ENCODE measurements at places on chromosomes 1 and 21.
A peak's percentile ranks its signal among the peaks of the same experiment; 100 is the strongest.

- no peak for DNase-seq
Measured at GRCh38 chr1:34696981-34697380, 57.9 kb upstream of the GJB5 start.

DNA sequence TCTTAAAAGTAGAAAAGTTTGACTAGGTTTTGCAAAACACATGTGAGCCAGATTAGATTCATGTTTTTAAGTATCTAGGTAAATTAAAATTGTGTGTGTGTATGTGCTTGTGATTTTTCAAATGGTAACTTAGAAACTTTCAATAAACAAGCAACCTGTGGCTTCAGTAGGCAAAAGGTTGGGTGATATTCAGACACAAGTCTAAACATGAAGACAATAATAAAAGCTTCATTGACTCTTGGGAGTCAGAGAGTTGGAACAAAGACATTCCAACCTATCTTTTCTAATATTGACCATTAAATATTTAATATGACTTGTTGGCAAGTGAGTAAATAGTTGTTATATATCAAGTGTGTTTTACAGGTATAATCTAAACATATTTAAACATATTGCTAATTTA, 1049.6 kb upstream of the ADGRL4 start:
- no peak for DNase-seq

DNA sequence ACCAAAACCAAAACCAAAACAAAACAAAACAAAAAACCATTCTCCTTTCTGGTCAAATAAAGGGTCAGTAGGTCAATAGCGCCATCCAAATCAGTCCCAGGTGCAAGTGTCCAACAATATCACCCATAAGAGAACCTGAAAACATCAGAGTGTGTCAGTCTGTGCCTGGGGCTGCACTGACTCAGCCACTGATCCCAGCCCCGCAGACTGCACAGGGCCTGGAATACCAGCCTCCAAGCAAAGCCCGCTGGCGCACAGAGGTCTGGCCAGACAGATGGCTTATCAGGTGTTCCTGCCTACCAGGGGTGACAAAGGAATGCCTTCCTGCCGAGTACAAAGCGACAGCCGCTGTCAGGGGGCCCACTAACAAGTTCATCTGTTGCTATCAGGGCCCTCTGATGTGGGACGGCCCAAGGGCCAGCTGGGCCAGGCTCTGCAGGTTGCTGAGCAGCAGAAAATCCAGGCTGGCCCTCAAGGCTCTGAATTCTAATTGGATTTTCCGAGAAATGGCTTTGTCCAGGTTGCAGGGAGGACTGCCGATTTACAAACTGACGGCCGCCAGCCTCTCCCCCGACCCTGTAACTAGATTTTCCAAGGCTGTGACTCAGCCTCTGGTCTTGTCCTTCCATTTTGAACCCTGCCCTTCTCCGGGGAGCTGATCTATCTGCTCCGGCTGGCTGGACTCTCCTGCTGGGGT, 13.7 kb upstream of the TMEM51 start:
- DNase-seq, result peak; percentile 68

GRCh38 chr1:6265151-6265550, 4.3 kb upstream of the GPR153 start:
- no peak for DNase-seq

GRCh38 chr1:66769512-66770229, 17.4 kb downstream of the DYNLT5 start:
- DNase-seq, result no peak

DNA sequence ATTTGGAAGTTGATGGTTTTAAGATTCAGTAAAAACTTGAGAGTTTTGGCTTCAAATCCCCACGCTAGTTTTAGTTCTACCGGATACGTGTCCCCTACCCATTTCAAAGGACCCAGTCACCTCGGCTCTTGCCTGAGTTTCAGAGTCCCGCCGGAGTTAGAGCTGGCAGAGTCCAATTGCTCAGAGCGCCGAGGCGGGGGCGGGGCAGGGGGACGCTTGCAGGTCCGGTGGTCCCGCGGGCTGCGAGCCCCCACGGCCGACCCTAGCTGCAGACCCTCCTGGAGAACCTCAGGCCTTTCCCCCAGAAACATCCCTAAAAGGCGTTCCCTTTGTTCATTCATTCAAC, 765 bp upstream of the VPS45 start:
- peak; percentile 14 for DNase-seq

GRCh38 chr1:115526900-115527299, 114.9 kb upstream of the VANGL1 start:
- DNase-seq, result no peak

GRCh38 chr1:169214598-169214997, 108.1 kb downstream of the ATP1B1 start:
- DNase-seq, result no peak

DNA sequence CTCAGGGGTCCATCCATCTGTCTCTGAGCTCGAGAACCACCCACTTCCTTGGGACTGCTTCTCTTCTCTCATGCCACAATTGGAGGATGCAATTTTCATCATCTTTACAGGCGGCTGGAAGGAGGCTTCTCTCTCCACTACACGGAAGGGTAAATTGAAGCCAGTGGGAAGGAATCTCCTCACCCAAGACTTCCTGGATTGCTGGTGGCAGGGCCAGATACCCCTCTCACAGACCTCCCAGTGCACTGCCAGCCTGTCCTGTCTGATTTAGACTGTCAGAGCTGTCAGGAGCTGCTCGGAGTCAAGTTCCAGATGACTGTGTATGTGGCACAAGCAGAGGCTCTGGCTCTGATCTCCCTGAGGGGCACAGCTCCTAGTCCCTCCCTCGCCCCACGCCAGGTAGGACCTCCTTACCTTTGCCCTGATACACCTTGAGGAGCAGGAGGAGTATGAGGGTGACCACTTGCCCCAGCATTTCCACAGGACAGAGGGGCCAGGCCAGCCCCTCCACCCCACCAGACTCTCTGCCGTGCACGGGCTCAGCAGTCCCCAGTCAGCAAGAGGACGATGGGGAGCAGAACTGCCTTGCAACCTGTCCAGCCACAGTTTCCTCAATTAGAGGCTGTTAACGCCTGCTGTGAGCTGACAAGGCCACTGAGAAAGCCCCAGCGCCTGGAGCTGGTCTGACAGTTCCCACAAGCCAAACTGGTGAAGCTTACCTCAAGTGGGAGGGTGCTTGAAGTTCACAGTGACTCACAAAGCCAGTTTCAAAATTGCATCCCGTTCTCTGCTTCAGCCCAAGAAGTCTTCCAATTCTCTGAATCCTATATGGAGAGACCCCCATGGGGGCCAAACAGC, at the start of gene CD244:
CD244 (minus strand) TSS at position 685 of the 858 bp plus-strand sequence; CDS start at position 475, 210 bp downstream.
- DNase-seq, result no peak

- DNase-seq, result peak; percentile 91
Measured at GRCh38 chr1:65820983-65821382, 28.3 kb downstream of the PDE4B start.

- no peak for DNase-seq
Measured at GRCh38 chr1:228306275-228307217, 98.7 kb downstream of the OBSCN start.

- DNase-seq, result no peak
Measured at GRCh38 chr1:110007046-110007830, 22.7 kb downstream of the AHCYL1 start.

DNA sequence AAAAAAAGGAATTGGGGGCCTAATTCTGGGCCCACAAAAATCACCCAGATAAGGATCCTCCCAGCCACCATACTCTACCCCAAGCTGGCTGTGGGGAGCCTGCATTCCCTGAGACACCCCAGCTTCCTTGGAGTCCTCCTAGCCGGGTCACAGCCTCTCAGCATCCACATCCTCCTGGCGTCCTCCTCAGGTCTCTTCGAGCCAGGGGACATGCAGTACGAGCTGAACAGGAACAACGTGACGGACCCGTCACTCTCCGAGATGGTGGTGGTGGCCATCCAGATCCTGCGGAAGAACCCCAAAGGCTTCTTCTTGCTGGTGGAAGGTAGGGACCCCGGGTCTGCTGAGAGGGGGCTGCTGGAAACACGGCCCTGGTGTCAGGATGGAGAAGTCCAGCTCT, 64.3 kb downstream of the ALPL start:
- DNase-seq, result no peak

DNA sequence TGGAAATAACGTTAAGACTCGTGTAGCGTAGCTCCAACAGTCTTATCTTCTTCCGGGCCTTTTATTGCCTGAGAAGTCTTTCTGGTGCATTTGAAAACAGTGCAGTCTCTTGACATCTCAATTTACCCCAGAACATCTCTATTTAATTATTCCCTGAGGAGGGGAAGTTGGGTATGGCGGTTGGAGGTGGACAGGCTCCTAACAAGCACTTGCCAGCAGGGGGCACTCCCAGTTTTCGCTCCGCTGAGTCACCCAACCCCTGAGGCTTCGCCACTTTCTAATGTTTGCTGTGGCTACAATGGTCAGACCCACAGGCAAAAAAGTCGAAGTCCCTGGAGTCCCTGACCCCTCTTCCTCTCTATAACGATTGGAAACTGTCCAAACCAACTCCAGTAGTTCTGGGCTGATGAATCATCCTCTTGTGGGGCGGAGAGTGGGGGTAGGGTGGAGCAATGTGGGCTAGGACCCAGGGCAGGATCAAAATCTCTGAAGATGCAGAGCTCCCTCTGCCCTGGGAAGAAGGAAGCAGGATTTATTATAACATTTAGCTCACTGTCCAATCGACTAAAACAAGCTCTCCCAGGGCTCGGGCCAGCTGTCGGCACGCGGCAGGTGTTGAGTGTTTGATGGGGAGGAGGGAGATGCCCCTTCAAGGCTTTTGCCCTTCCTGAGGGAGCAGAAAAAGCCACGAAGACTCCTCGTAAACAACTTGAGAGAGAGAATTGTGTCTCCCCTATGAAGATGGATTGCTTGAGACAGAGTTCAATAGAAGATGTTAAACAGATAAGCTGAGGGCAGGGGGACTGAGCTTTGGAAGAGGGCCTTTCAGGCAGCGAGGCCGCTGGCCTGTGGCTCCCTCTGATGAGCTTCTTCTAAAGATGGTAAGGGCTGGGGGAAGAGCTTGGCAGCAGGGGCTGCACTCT, 85.7 kb downstream of the BRINP2 start:
- peak; percentile 66 for DNase-seq

DNA sequence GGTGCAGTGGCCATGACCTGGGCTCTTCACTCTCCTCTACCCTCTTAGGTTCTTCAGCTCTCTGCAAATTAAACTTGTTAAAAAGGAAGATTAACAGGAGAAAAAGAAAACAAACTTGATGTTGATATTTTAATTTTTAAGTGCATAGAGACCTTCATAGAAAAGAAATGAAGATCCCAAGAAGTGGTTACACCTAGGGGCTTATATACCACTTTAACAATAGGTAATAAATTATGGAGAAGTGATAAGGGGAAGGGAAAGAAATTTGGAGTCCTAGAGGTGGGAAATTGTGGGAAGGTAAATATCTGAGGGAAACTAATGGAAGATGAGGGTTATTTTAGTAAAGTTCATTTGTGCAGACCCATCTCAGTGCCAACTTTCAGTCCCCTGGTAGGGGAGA, 16.5 kb upstream of the TFF3 start:
- no peak for DNase-seq

GRCh38 chr1:165253818-165254254, 102.7 kb downstream of the LMX1A start:
- no peak for DNase-seq

GRCh38 chr1:155831279-155831976, 25.6 kb downstream of the GON4L start:
- DNase-seq, result no peak

GRCh38 chr1:21319447-21320407, 29.5 kb upstream of the ECE1 start:
- no peak for DNase-seq

DNA sequence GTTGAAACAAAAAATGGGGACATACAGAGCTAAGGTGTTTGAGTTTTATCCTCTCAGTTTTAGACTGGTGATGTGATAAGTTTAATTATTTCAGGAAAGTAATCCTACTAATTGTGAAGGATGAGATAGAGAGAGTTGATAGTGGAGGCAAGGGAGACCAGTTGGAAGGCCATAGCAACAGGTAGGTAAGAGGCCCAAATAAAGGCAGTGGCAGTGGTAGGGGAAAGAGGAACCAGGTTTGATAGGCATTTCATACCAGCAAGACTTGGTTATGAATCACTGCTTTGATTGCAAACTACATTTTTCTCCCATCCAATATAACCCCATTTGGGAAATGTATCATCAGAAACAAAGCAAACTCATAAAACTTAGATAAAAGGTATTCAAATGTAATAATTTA, 63.1 kb upstream of the SH3GLB1 start:
- DNase-seq, result no peak

- DNase-seq, result no peak
Measured at GRCh38 chr1:186564582-186564981, 103.7 kb upstream of the PDC start.

GRCh38 chr1:116878804-116879477, 30.8 kb upstream of the PTGFRN start:
- DNase-seq, result no peak

- peak; percentile 99 for DNase-seq
Measured at GRCh38 chr21:14382835-14383595, at the start of gene HSPA13. TSS of gene HSPA13 (minus strand) at chr21:14383146. CDS start at chr21:14383119, 27 bp downstream.

- DNase-seq, result no peak
Measured at GRCh38 chr1:13628711-13629110, 45.1 kb downstream of the PDPN start.

DNA sequence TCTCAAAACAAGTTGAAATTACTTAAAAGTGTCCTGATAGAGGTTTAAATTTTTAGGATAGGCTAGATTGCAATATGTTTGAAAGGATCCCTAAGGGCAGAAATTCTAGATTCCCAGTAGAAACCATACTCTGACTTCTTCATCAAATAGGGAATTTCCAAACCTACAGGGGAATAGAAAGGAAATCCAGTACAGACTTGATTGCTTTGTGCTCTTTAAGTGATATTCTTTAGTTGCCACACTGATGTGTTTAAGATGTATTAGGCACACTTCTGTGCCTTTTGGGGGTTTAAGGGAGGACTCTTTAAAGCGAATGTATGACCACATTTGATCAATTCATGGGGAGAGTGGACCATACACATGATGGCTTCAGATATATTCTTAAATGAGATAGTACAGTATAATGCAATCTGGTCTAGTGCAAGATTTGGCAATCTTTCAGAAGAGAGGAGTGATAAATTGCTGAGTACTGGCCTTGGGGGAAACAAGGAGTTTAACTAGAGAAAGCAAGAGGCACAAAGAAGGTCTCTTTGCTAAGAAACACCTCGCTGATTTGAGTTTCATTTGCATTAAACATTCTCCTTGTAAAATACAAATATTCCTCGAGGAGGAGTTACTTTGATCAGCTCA, 268.8 kb upstream of the NR5A2 start:
- no peak for DNase-seq
